T1000 (cell line): ENCODE measurements at places on chromosomes 3 and 15.

- no peak for DNase-seq
Observed at GRCh38 chr15:77138167-77138522, 67.2 kb upstream of the TSPAN3 start.

GRCh38 chr3:70277304-70277703, 35.1 kb downstream of the MDFIC2 start:
- DNase-seq: no peak

DNA sequence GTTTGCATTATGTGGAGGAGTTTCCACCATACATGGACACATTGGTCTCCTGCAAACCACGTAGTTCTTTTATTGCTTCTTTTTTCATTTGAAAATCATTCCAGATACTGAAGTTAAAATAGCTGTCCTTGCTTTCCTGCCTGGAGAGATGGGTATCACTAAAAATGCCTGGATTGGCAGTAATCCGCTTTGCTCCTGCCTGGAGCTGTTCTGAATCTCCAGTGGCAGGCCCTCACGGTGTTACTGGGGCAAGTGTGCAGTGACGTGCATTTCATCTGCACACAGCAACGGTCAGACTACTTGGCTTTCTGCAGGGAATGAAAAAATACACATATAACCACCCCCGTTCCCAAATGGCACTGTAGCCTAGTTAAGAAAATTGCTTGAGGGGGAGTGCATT, 272.9 kb downstream of the IL5RA start:
- no peak for DNase-seq

DNA sequence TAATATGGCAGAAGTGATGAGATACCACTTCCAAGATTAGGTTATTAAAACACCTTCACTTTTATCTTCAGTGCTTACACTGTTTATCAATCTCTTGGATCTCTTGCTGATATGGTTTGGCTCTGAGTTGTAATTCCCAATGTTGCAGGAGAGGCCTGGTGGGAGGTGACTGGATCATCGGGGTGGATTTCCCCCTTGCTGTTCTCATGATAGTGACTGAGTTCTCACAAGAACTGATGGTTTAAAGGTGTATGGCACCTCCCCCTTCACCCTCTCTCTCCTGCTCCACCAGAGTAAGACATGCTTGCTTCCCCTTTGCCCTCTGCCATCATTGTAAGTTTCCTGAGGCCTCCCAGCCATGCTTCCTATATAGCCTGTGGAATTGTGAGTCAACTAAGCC, 11.8 kb downstream of the GOLIM4 start:
- no peak for DNase-seq

- DNase-seq: no peak
Observed at GRCh38 chr15:62833646-62834045, 208.9 kb upstream of the TPM1 start.

- DNase-seq: no peak
Observed at GRCh38 chr3:148840451-148840850, 12.8 kb downstream of the CPB1 start.

GRCh38 chr15:53208751-53209150, 418.6 kb upstream of the ONECUT1 start:
- no peak for DNase-seq

GRCh38 chr15:81126892-81127291, 7.2 kb upstream of the CFAP161 start:
- no peak for DNase-seq

GRCh38 chr3:173737167-173737808, 339.7 kb downstream of the NLGN1 start:
- no peak for DNase-seq

DNA sequence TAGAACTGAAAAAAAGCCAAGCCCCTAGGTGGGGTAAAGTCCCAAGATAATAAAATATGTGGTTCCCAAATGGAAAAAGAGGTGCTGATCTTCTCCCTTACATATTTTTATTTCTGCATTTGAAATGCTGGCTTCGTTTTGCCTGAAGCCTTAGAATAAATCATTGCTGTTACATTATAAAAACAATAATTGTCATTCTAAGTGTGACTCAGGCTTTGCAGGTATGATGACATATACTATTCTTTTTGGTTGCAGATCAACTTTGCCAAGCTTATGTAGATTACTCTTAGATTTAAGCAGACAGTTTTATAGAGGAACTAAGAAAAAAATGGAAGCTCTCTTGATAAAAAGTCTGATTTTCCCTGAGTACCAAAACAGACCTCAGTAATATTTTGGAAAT, 7.5 kb downstream of the IDH3A start:
- no peak for DNase-seq

DNA sequence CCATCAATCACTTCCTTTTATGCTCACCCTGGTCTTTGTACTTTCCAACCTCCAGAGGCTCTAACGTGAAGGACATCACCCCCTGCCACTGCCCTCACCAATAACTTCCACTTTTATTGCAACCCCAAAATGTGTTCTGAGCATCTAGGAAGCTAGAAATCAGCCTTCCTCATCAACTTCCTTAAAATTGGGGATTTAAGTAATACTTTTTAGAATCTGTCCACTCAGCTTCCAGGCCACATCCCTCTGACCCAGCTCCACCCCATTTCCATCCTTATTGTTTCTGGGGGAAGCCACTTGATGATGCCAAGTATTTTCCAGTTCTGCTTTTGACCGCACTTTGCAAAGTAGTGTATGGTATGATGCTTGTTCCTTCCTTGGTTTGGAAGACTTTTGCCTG, 73.5 kb upstream of the XCR1 start:
- DNase-seq: no peak

DNA sequence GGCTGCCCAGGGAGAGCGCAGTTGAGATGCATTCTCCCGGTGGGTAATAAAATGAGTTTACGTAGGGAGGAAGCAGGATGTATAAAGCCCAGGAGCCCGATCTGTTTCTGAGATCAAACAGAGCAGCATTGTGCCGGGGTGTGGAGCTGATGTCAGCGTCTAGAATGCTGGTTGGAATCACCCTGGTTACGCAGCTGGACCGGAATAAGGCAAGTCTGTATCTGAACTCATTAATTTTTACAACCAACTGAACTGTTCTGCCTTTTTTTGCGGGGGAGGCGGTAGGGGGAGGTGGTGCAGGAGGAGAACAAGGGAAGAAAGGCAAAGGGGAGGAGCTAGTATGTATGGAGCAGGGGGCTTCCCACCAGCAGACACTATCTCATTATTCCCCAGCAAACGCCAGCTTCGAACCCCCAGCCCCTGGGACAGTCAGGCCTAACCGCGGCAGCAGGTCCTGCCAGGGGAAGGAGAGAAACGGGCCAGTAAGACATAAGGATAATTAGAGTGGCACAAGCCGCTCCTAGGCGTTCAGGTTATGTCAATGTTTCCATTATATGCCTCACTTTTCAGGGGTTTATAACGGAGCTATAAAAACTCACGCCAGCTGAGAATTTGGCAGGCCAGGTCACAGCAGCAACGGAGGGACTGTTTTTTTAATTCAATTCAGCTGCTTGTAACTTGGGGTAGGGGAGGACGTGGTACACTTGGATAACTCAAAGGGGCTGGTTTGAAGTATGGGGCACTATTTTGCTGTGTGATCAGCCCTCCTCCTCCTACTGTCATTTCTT, 175.3 kb upstream of the HES1 start:
- DNase-seq: no peak

DNA sequence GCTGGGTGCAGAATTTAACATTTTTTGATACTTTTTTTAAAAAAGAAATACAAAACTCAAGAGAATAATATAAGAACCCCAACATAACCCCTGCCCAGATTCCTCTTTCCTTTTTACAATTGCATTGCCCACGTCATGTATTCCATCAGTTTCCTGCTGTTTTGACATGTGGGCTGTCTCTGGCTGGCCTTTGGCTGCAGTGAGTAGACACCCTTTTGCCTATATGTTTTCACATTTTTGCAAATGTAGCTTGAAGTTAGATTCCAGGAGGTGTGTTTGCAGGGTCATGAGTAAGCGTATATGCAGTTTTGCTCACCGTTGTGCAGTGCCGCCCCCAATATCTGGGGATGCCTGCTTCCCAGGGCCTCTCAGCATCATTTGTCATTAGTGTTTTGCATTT, 28.0 kb upstream of the ATP10A start:
- DNase-seq: no peak

- no peak for DNase-seq
Observed at GRCh38 chr3:129415378-129415777, 13.1 kb downstream of the EFCAB12 start.

DNA sequence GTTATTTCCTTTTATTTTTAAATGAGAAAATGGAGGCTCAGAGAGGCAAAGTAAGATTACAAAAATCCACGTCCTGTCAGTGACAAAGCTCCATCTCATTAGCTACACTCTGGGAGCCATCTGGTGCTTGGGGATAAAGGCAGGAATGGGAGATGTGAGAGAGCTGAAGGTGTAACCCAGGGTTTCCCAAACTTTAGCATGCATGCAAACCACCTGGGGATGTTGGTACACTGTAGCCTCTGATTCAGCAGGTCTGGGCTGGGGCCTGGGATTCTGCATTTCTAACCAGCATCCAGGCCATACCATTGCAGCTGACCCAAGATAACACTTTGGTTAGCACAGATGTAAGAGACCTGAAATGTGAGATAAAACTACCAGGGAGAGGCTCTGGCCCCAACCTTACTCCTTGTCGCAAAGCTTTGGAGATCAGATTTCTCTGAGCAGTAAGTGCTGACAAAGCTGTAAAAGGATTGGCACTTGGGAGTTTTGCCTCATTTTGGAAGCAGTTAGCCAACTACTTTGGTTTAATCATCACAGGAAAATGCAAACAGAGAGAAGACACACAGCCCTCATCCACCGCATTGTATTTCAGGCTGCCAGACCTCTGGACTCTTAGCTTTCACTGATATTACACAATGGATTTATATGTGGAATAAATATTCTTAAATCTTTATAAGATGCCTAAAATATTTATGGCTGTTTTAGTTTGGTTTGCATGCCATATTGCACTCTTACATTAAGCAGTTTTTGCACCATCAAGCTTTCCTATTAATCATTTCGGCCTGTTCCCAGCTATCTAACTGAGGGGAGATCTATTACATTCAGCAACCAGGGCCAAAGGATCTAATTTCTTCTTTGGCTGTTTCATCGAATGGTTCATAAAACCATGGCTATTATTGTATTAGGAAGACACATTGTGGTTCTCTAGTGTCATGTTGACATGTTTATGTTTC, 263.0 kb downstream of the EBLN2 start:
- no peak for DNase-seq

- no peak for DNase-seq
Observed at GRCh38 chr3:161393310-161393709, 22.0 kb upstream of the SPTSSB start.

DNA sequence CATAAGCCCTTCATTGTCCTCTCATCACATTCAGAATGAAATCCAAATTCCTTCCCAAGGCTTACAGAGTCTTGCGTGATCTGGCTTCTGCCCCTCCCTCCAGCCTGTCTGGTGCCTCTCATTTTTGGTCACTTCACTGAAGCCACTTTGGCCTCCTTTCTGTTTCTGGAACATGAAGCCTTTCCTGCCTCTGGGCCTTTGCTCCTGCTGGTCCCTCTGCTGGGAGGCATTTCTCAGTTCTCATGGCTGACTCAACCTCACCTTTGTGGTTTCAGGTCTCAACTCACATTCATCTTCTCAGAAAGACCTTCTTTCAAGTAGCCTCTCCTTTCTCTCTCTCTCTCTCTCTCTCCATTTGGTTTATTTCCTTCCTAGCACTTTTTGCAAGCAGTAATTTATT, 43.9 kb upstream of the BHLHE40 start:
- no peak for DNase-seq

DNA sequence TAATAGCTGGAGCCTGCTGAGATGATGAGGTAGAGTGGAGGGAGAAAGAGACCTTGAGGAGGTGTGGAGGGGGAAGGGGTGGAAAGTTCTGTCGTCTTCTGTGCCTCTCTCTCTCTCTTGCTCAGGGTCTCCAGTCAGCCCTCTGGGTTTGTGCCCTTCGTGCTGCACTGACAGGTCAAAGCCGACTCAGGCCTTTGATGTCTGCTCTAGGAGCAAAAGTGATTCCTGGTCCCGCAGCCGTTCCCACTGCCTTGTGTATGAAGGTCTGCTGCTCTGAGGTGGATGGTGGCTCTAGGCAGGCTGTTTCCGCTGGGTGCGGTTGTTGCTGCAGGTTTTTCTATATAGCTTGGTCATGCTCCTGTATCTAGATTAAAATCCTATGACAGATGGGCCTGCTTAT, 89.4 kb downstream of the IGF1R start:
- DNase-seq: no peak
